ENCODE measurements at places on chromosomes 4 and X. TPM values are rescaled to one million over a fixed set of nuclear protein-coding genes. Genes with fewer than 3 reads are reported as not detected.

DNA sequence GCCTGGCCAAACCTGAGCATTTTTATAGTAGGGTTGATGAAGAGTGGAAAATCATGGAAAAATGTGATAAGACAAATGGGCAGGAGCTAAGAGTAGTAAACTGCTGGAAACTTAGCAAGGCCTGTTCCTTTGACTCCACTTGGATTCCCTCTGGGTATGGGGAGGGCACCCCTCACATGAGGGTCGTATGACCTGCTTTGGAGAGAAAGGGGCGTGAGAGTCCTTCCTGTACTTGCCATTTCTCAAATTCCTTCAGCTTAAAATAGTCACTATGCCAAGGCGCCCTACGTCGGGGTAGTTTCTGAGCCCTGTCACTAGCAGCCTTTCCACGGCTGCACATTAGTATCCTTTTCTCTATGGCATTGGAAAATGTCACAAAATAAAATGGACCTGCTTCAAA, 49.1 kb downstream of the GPRIN3 start:
- DNase-seq: no peak

POU4F2 gene
- not detected for total RNA-seq

DNA sequence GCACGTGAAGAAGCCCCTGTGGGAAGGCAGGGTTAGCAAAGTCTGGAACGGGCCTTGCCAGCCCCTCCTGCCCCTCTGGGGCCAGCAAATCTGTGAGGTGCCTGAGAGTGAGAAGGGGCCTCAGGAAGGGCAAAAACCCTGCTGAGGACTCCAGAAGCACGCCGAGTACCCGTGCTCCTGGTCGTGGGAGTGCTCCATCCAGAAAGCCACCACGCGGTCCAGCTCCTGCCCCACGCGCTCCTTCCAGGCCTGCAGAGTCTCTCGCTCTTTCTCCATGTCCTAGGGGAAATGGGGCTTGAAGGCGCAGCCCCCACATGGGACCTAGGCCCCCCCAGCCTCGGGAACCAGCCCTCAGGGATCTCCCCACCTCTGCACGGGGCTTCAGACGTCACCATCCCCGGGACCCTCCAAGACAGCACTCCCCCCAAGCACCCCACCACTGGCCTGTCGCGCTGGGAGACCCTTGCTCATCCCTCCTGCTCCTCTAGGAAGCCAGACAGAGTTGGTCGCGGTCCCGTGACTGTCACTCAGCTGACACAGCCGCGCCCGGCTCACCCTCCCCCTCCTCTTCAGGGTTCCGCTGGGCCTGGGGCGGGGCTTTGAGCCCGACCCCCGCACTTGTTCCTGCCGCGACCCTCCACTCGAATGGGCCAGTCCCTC, at the start of gene RENBP:
TSS of gene RENBP (minus strand) at position 504 of the 660 bp plus-strand sequence. CDS start at position 471, 33 bp downstream.
- DNase-seq: peak; percentile 61

- no peak for DNase-seq
Observed at GRCh38 chr4:165095291-165095690, 17.4 kb downstream of the TMEM192 start.

DNA sequence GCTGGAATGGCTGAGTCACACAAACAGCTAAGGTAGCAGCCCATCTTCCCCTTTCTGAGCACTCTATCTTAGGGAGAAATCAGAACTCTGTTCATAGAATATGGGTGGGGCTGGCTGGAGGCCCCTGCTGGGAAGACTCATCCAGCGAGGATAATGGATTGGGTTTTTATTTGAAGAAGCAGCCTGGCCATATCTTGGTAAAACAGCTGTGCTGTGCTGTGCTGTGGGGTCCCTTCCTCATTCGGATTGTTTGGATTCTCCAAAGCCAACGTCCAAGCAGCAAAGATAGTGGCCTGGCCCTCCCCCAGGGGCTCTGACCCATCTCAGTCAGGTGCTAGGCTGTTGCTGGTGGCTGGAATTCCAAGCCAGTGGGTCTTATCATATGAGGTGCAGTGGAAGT, 63.8 kb downstream of the ZNF718 start:
- DNase-seq: no peak

- DNase-seq: no peak
Observed at GRCh38 chrX:50814701-50815100, 707 bp upstream of the SHROOM4 start.

CABS1 gene
- total RNA-seq: not detected

GRCh38 chr4:70704931-70705182, 16.5 kb downstream of the UTP3 start:
- no peak for DNase-seq

USP17L27 gene
- not detected for total RNA-seq

DNA sequence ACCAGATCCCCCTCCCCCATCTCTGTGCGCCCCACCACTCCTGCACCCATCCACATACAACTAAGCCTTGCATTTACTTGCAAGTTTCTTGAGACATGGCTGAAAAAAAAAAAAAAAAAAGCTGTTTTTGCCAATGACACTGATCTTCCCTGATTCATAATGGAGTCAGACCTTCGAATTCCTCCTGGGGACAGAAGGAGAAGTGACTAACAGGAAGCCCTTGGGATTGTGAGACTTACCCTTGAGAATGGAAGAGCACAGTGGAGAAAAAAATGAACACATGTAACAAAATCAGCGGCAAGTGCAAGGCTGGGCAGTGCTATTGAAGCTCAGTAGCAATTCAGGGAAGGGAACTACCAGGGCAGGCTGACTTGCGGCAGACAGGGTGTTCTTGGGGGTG, 288.4 kb downstream of the BCOR start:
- no peak for DNase-seq

DNA sequence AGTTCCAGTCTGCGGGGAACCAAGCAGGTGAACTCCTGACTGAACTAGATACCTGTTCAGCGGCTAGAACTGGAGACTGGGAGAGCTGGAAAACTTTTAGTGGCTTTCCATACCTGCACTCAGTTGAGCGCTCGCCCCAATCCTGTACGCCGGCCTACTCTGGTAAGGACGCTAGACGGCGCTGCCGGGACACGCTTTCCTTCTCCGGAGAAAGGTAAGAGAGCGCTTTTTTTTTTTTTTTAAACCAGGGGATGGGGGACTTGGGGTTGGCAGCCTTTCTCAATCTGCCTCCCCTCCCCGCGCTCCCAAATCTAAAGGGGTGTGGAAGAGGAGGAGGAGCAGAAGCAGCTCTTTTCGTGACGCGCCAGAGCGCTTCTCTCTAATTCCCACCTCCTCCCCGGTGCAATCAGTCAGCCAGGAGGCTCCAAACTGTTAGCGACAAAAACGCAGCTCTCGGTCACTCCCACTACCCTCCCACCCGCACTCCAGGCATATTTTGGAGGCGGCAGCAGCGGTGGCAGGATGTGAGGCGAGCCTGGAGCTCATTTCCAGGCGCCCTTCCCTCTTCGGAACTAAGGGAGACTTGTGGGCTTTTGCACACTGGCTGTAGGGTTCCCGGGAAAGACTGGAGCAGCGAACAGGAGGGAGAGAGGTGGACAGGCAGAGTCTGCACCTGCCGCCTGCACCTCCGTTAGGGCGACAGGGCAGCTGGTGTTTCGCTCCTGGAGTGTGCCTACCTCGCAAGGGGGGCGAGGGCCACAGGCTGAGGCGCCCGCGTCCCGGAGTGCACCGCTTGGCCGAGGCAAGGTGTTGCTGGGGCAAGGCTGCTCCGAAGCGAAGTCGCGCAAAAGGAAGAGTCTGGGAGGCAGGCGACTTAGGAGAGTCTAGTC, at the start of gene IL1RAPL2:
TSS of gene IL1RAPL2 (plus strand) at position 409 of the 890 bp plus-strand sequence.
- DNase-seq: no peak

DNA sequence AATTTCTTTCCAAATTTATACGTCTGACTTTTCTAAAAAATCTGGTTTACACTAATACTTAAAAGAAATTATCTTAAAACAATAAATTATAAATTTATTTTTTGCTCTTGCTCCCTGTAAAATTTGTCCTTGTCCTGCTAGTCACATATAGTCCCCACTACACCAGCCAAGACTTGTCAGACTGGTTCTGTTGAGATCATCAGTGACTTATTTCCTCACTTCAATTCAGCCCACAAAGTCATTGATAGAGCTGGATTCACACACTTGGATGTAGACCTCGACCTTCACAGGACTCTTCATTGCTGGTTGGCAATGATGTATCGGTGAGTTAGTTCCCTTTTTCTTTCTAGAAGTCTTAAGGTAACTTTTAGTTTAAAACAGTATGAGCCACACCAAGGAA, at the start of gene TMPRSS11E:
TSS of gene TMPRSS11E (plus strand) at position 263 of the 400 bp plus-strand sequence. CDS start at position 313, 50 bp downstream.
- DNase-seq: no peak

DNA sequence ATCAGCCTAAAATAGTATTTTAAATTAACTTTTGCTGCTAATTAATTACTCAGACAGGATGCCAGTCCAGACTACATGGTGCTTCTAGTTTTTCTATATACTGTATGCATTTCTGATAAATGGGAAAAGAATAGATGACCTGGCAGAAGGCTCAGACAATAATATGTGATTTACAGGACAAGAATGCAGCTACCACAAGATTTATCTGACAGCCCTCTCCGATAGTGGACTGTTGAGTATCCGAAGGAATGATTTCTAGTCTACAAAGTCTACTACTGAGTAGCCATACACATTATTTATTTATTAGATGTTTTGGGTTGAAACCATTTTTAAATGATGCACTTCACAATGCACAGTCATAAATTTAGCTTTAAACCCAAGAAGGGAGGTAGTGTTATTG, 212.8 kb downstream of the MAB21L2 start:
- no peak for DNase-seq

LGI2 gene
- total RNA-seq: 3.0 TPM

PWWP3B gene
- total RNA-seq: 15.5 TPM

DNA sequence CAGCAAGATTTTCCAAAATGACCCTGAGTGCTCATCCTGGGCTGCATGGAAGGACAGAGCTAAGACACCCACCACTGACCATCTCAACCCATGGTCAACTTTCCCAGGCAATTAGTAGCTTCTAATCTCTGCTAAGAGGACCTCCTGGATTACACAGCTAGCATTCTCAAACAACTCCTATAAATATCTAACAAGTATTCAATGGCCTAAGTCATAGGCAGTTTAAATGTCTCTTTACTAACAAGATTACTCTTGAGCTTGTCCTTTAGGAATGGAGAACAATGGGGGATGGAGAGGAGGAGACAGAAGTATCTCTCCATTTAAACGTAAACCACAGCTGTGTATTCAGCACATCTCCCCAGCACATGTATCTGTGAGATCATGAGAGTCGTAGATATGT, 118.1 kb downstream of the WDFY3 start:
- DNase-seq: no peak

CT45A3 gene
- not detected for total RNA-seq

GRCh38 chr4:18859468-18859867, 837.9 kb upstream of the LCORL start:
- no peak for DNase-seq

CXorf49 gene
- total RNA-seq: not detected

GRCh38 chr4:1398681-1399507, 7.3 kb downstream of the NKX1-1 start:
- no peak for DNase-seq

DNA sequence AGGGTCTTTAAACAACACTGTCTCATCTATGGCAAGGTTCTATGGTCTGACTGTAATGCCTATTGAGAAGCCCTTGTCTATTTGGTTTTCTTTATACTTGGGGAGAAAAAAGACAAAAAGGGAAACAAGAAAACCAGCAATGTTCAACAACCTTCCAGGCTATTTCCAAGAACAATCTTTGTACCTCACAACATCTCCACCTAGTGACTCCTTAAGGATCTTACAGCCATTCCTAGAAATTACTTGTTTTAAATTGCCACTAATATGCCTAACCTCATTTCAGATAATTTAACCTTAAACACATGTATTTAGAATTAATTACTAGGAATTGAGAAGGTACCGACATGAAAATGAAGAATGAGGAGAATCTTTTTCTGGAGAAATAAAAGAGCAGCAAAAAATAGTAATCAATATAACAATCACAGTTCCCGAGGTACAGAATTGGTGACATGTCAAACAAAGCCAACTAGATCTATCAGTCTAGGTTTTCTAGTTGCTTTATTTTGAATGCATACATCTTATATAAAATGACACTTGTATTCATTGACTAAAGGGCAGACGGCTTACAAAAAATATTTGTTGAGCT, 1.6 kb upstream of the RBM46 start:
- DNase-seq: no peak

PPP4R3C gene
- total RNA-seq: not detected

DNA sequence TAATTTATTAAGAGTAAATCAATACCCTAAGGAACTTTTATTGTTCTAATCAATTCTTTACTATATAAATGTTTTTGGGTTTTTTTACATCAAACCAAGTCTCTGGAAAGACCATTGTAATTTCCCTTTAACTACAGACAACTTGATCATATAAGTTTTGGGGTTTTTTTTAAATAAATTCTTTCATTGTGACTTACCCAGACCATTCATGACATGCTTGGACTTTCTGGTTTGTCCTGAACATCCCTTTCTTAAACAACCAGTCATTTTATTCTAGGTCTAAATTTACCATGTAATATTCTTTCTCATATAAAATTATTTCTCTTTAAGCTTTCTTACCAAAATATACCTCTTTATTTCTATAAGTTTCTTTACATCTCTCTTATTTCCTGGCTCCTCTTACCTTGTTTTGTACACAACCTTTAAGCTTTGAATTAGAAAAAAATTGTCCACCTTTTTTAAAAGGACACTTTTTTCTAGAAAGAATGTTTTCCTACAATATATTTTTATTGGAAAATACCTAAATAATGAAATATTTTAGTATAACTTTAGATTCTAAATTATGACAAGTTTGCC, 8.4 kb downstream of the CNGA1 start:
- DNase-seq: no peak

MTMR8 gene
- total RNA-seq: 0.44 TPM

DNA sequence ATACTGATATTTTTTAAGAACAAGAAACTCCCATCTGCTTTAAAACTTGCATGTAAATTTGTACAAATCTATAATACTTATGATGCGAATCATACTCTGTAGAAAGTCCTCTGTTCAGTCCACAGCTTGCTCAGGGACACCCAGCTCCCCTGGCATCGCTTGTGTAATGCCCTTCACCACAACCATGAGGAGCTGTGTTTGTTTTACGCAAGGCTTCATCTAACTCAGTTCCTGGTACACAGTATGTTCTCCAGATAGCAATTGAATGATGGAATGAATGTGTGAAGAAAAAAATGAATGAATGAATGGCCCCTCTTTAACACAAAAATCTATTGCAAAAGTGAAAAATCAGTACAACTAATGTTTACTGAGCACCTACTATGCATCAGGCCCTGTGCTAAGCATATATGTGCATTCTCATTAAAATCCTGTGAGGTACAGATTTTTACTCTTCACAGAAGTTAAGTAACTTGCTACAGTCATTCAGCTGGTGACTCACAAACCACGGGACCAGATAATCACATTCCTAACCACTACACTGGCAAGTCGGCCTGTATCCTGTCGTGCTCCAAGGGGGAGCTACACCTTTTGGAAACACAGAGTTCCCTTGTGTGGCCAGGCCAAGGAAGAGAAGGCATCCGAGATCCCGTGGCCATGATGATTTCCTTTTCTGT, 58.7 kb upstream of the KDR start:
- DNase-seq: no peak

PRICKLE3 gene
- total RNA-seq: 9.7 TPM

GRCh38 chr4:181529537-181529936, 713.7 kb upstream of the TENM3 start:
- no peak for DNase-seq

- no peak for DNase-seq
Observed at GRCh38 chr4:154838155-154838554, 57.1 kb downstream of the RBM46 start.

- DNase-seq: no peak
Observed at GRCh38 chr4:64334964-64335363, 74.3 kb downstream of the TECRL start.

- no peak for DNase-seq
Observed at GRCh38 chr4:152479428-152480026, 56.4 kb downstream of the FBXW7 start.

GRCh38 chrX:9286234-9286633, 178.6 kb upstream of the TBL1X start:
- no peak for DNase-seq

GRCh38 chrX:137427816-137428215, 138.1 kb upstream of the ZIC3 start:
- DNase-seq: no peak

HHIP gene
- total RNA-seq: not detected

REELD1 gene
- not detected for total RNA-seq
